LHCN-M2 (cell line): ENCODE measurements at places on chromosomes 6 and 20. TPM values are rescaled to one million over a fixed set of nuclear protein-coding genes. Genes with fewer than 3 reads are reported as not detected.

The KCNK5 gene
- not detected in 2 replicates for total RNA-seq

GRCh38 chr6:138800377-138801150 lies 4.7 kb downstream of the ECT2L start:
- no peak for DNase-seq

The SPATA25 gene
- total RNA-seq, result 0.69 and 4.1 TPM in 2 replicates

The TMEM14B gene
- 79.0 and 91.4 TPM in 2 replicates for total RNA-seq

The SAMD5 gene
- 2.2 and 4.0 TPM in 2 replicates for total RNA-seq

GRCh38 chr6:158205169-158205944 lies 37.2 kb downstream of the GTF2H5 start:
- DNase-seq, result no peak

The PPIL6 gene
- 0.32 and 1.6 TPM in 2 replicates for total RNA-seq

DNA sequence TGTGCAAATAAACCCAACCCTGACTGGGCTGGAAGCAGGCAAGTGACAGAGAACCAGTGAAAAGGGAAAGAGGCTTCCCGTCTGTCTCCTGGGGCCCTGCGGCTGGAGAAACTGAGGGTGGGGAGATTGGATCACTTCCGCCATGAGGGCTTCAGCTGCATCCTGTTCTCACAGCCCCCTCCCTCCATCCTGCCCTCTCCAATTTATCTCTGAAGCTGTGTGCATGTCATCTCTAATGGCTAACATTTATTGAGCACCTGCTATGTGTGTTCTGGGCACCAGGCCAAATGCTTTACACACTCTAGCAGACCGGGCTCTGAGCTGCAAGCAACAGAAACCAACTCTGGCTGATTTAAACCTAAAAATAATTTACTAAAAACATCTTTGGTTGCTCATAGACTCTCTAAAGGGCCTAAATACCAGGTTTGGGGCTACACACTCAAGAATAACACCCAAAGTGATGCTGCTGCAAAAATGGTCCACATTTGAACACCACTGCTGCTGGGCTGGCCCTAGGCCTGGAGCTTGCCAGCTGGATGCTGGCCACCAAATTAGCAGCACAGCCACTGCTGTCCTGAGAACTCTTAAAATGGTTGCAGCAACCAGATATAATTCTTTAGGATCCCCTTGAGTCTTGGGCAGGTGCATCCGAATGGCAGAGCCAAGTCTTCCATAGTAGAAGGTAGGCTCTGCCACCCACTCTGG lies 123.6 kb upstream of the LRFN2 start:
- no peak for DNase-seq

GRCh38 chr6:68313911-68314310 lies 321.2 kb upstream of the ADGRB3 start:
- DNase-seq, result peak; percentile 59

The RSPO3 gene
- total RNA-seq, result not detected in 2 replicates

DNA sequence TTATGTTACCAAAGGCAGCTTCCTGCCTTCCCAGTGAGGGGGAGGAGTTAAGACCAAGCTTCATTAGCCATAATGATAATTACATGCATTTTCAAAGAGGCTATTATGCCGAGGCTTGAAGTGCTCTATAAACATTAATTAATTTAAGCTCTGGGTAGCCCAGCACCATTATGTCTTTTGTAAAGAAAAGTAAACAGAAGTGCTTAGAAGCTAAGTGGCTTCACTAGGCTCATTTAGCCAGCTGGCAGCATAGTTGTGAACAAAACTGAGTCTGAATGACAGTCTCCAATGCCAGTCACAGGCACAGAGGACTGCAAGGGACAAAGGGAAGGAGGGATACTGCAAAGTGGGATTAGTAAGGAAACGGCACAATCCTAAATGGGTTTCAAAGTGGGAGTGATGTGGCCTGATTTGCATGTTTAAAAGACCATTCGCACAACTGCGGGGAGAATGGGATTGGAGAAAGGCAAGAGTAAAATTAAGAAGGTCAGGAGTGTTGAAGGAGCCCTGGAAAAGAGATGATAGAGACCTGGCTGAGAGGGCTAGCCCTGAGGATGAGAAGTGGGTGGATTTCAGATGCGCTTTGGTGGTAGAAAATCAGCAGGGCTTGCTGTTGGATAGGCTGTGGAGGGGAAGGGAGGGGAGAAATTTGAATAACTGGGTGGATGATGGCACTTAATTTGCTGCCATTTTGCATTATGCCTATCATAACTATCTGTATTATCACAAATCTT lies 20.1 kb upstream of the ISM1 start:
- no peak for DNase-seq

The MOCS1 gene
- total RNA-seq, result 13.5 and 13.9 TPM in 2 replicates

GRCh38 chr20:1983301-1983700 lies 10.6 kb downstream of the PDYN start:
- DNase-seq, result no peak

DNA sequence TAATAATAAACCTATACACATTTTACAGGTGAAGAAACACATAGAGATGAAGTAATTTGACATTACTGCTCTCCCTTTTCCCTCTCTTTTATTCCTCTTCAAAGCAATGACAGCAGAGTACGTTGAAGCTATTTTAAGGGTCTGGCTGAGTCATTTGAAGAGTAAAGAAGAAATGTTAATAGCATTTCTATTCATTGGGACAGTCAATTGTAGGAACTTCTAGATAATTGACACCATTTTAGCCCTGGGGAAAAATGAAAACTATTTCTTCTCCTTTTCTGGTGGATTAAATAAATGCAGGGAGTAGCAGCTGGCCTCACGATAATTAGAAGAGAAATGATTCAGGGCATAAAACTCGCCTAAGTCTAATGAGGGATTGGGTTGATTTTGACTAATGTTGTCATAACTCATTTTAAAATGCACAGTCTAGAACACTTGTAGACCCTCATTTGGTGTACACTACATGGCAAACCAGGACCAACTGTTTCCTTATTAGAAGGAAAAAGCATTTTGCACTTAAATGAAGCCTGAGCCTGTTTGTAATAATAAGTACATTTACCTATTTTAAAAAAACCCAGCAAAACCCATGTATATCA lies 48.1 kb downstream of the RIPOR2 start:
- no peak for DNase-seq

DNA sequence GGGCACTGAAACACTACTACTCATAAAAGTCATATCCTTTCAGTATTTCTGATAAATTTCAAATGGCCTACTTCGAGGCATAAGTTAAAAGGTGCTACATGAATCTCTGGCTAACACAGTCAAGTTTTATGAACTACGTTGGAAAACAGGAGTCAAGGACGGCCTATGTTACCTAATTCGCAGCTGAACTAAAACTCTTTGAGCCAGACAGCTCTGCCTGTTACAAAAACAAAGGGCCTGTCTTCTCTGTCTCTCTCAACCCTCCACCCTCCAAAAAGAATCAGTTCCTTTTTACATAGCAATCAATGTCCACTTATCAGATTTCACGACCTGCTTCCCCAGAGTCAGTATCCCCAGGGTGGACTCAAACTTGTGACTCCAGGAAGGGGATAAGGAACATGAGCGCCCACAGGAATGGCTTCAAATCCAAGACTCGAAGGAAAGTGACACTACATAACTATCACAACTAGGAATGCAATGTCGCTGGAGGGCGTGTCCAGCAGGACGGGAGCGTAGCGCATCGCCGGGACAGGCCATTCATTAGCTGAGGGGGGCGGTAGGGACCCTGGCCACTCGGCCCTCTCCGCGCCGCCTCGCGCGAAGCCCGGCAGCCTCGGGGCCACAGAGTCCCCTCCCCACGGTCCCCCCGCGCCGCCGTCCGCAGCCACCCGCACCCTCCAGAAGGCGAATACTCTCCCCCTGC lies 591 bp downstream of the IBTK start:
- DNase-seq, result peak; percentile 59

DNA sequence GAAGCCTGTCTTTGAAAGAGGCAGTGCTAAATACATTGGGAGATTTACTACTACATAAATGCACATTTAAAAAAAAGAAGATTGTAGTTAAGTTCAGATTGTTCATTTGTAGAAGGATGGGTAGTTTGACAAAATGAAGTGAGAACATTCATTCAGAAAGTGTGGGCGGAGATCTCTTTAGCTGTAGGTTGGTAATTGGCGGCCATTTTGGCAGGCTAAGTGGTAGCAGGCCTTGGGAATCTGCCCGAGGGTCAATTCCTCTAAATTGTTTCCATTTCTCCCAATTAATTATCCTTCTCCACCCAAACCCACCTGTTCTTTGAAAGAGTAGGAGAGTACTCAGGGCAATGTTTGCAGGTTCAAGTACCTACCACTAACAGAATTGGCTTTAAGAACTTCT lies 17.9 kb downstream of the SOX4 start:
- DNase-seq, result no peak

DNA sequence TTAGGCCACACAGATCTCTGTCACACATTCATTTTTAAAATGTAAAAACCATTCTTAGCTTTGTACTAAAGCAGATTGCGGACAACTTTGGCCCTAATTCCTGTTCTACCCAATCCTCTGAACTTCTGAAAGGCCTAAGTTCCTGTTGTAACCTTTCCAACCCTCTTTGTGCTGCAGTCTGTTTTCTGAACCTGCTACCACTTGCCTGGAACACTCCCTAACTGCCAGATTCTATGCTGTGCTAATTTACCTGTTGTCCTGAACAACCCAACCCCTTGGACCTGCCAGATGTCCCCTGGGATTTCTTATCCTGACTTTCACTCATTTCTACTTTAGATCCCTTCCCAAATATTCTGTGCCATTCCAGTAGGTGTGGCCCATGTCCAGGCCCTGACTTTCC lies 398.7 kb downstream of the ZFAND3 start:
- no peak for DNase-seq

The TCP11 gene
- 0.23 and 0.32 TPM in 2 replicates for total RNA-seq

- DNase-seq, result no peak
Measured at GRCh38 chr6:43904311-43905123, 134.5 kb downstream of the VEGFA start.

The STX11 gene
- 4.8 and 7.4 TPM in 2 replicates for total RNA-seq

DNA sequence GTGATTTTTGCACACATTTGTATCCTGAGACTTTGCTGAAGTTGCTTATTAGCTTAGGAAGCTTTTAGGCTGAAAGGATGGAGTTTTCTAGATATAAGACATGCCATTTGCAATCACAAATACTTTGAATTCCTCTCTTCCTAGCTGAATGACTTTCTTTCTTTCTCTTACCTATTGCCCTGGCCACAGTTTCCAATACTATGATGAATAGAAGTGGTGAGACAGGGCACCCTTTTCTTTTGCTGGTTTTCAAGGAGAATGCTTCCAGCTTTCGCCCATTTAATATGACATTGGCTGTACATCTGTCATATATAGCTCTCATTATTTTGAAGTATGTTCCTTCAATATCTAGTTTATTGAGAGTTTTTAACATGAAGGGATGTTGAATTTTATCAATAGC lies 409.6 kb upstream of the EPHA7 start:
- no peak for DNase-seq

The HFE gene
- total RNA-seq, result 11.5 and 12.5 TPM in 2 replicates

DNA sequence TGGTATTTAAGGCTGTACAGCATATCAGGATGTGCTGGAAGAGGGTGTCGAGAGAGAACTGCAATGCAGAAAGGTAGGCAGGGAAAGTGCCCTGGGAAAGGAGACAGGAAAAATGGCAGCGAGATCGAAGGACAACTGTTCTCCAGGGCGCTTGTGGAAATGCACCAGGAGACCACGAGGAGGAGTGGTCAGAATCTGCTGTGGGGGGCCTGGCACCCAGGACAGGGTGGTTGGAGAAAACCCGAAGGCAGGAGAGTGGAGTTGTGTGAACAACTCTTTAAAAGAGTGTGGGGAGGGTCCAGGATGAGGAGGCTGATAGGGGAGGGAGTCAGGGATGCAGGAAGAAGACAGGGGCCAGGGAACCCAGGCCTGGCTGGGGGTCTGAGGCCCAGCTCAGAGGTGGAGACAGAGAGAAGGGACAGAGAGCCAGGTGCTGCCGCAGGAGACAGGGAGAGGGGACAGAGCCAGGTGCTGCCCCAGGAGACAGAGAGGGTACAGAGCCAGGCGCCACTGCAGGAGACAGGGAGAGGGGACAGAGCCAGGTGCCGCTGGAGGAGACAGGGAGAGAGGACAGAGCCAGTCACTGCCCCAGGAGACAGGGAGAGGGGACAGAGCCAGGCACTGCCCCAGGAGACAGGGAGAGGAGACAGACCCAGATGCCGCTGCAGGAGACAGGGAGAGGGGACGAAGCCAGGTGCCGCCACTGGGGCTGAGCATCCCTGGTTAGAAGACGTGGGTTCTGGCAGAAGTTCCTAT lies 9.3 kb downstream of the SLC22A1 start:
- no peak for DNase-seq

The GTSF1L gene
- total RNA-seq, result not detected in 2 replicates

DNA sequence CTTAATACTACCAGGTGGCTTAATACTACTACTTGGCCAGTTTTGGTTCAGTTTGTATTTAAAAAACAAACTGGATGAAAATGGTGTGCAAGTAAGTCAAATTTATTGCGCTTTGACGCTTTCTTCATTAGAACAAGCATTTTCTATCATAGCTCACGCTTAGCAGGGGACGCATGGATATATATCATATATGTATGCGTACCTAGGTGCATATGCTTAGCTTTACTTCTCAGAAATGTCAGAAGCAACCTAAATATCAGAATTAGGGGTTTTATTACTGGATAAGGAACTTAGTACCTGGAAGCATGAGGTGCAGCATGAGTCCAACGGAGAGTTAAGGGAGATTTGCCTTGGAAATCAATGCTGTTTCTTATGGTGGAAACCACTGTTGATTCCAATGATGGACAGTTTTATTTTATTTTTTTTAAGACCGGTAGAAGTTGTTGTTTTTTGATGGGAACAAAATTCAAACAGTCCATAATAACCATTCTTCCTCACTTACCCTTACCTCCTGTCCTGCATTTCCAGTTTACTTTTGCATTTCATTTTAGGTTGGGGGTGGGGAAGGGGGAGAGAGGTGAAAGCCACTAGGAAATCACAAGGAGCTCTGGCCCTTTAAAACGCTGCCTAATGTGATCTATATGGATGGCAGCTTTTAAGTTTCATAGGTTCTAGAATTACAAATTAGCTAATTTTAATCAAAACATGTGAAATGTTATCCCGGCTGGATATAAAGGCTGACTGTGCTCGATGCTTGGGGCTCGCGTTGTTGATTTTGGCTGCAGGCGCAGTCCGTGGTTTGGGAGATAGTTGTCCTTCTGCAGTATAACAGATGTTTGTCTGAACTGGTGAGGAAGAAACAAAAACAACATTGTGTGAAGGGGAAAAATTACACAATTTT lies 2.1 kb downstream of the SOBP start:
- peak; percentile 70 for DNase-seq

GRCh38 chr6:168009331-168009730 lies 11.9 kb downstream of the KIF25 start:
- DNase-seq, result no peak

The GGTLC1 gene
- not detected in 2 replicates for total RNA-seq

DNA sequence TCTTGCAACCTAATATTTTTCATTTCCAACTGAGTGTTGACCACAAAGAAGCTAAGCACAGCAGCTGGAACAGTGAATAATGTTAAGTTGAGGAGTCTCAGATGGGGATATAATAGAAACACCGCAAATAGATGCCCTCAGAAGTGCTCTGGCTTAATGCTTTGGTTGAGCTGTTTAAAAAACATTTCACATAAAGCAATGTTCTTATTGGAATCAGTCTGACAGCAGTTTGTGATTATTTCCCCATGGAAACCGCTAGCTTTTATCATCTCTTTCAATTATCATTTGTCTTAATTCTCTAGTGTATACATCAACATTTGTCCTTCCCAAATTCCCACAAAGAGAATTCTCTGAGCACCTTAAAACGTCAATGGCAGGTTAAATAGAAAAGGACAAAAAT lies 30.8 kb downstream of the METTL24 start:
- no peak for DNase-seq

GRCh38 chr6:154569156-154569862 lies 58.8 kb upstream of the CNKSR3 start:
- DNase-seq, result no peak

GRCh38 chr20:59743767-59744485 lies 139.6 kb downstream of the PHACTR3 start:
- DNase-seq, result no peak
